HepG2 (cell line): ENCODE measurements at places on chromosomes 6 and 20. TPM values are rescaled to one million over a fixed set of nuclear protein-coding genes. Genes with fewer than 3 reads are reported as not detected.

POM121L2 gene
- total RNA-seq: not detected in 2 replicates

DNA sequence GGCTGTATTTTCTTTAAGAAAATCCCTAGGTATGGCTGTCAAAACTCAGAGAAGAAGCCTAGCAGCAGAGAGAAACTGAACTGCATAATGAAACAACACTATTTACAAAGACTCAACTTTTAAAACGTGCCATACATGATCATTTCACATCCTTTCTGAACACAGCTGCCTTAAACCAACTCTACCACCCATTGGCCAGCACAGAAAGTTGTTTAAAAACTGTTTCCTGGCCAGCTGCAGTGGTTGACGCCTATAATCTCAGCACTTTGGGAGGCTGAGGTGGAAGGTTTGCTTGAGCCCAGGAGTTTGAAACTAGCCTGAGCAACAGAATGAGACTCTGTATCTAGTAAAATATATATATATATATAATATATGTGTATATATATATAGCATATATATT, 336.4 kb upstream of the SOX4 start:
- no peak for DNase-seq

DNA sequence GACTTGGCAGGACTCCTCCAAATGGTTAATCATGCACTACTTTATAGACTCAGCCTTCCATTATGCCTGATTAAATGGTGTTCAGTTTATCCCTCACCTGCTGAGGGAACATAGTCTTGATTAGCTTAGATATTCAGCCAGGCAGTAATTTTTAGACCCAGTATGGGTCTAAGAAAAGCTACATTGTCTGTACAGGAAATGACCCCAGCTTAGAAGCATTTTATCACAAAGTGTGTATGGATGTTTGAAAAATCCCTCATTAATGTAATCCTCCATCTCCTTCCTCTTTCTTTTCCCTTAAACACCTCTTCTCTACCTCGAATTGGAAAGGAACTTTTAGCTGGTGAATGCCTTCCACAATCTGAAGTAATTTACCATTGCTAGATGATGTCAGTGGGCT, 252.2 kb upstream of the BMP2 start:
- DNase-seq: no peak

DNA sequence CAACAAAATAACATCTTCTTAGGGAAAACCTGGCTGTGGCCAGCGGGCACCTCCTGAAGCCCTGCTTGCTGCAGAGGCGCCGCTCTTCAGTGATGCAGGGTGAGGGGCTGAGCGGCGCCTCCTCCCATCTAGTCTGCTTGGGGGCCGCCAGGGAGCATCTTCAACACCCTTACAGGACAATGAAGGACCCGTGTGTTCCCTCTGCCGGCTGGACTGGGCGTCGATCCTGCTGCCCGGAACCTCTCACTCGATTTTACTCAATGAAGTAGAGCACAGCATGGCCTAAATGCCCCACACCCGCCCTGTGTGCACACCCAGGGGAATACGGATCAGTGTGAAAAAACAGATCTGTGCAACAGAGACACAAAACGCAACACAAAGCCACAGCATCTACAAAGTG, 28.5 kb upstream of the MPC1 start:
- DNase-seq: no peak

- DNase-seq: no peak
These were observed 21.5 kb downstream of the EZR start for GRCh38 chr6:158797331-158798310.
